H1 (cell line): ENCODE measurements at places on chromosomes 5 and 9.
A peak's percentile ranks its signal among the peaks of the same experiment; 100 is the strongest.

GRCh38 chr9:104775976-104776375 lies 12.0 kb downstream of the NIPSNAP3B start:
- H3K27me3 ChIP-seq: no peaks in the 10 kb centered on the region
- no peaks in the 10 kb centered on the region for H3K4me1 ChIP-seq
- no peak overlapping the region for H3K27ac ChIP-seq
- no peaks in the 10 kb centered on the region for H3K36me3 ChIP-seq
- H3K4me3 ChIP-seq: no peak overlapping the region

DNA sequence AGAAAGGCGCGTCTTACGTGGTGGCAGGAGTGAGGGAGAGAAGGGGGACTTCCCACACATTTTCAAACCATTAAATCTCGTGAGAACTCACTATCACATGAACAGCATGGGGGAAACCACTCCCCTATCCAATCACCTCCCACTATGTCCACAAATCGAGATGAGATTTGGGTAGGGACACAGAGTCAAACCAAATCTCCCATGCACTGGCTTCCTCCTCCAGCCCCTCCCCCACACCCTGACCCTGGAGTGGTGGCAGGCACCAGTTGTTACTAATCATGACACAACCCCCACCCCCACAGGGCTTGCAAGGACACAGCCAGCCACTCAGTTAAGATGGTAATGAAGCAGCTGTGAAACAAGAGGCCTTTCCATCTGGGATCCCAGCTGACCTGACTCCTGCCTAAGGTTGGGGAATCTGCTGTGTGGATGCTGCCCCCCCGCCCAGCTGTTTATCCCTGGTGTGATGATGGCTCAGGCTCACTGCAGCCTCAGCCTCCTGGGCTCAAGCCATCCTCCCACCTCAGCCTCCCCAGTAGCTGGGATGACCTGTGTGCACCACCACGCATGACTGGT lies 57.1 kb upstream of the FUBP3 start:
- H3K4me1 ChIP-seq: peaks cover 25% of the 10 kb centered on the region
- H3K4me3 ChIP-seq: no peak overlapping the region
- no peaks in the 10 kb centered on the region for H3K36me3 ChIP-seq
- no peak overlapping the region for H3K27ac ChIP-seq
- DNase-seq: peak; percentile 74

GRCh38 chr5:151456321-151456940 lies 9.0 kb downstream of the SLC36A1 start:
- no peaks in the 10 kb centered on the region for H3K27me3 ChIP-seq

- no peak overlapping the region for H3K27ac ChIP-seq
- no peaks in the 10 kb centered on the region for H3K27me3 ChIP-seq
- no peaks in the 10 kb centered on the region for H3K4me1 ChIP-seq
- no peak overlapping the region for H3K4me3 ChIP-seq
These were observed 301.1 kb downstream of the NR3C1 start for GRCh38 chr5:143102411-143102810.

GRCh38 chr5:33276628-33276950 lies 164.2 kb upstream of the TARS1 start:
- H3K4me1 ChIP-seq: no peaks in the 10 kb centered on the region
- H3K27me3 ChIP-seq: no peaks in the 10 kb centered on the region
- no peak overlapping the region for H3K27ac ChIP-seq
- no peak overlapping the region for H3K4me3 ChIP-seq

DNA sequence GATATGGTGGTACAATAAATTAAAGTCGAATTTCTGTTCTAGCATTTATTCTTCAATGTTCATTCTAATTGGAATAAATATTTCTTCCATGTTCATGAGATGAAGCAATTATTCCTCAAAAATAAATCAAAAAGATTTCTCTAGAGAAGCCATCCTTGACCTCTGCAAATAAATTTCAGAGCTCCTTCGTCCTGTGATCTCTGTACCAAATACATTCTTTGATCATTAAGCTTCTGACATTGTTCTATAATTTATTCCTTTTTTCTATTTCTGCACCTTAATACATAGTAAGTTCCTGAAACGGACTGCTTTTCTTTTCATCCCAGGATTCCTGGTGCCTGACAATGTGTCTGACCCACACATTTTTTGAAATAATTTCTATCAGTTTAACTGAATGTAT lies 1039.3 kb upstream of the TYRP1 start:
- H3K4me3 ChIP-seq: no peak overlapping the region
- H3K27me3 ChIP-seq: no peaks in the 10 kb centered on the region
- no peak overlapping the region for H3K27ac ChIP-seq
- H3K4me1 ChIP-seq: no peaks in the 10 kb centered on the region
- H3K36me3 ChIP-seq: no peaks in the 10 kb centered on the region
- DNase-seq: no peak

- peaks cover 48% of the 10 kb centered on the region for H3K27me3 ChIP-seq
- H3K4me1 ChIP-seq: 0 out of 2 replicates have a peak, but pooled peaks cover 3% of the 10 kb centered on the region
- no peak for DNase-seq
These were observed 31.5 kb downstream of the PAX5 start for GRCh38 chr9:37002413-37003217.

DNA sequence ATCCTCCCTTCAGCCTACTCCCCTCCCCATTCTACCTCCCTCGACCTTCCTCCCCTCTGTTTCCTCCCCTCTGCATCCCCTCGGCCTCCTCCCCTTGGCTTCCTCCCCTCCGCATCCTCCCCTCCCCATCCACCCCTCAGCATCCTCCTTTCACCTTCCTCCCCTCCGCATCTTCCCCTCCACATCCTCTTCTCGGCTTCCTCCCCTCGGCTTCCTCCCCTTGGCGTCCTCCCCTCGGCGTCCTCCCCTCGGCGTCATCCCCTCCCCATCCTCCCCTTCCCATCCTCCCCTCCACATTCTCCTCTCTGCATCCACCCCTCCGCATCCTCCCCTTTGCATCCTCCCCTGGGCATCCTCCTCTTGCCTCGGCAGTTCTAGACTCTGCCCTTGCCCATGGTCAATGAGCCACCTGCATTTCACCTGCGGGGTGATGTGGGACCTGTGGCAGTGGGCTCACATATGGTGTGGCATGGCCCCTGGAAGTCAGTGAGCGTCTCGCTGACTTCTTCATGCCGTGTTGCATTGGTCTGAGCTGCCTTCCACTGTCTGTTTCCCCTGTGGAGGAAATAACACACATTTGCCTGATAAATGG lies 113.0 kb downstream of the WNK2 start:
- DNase-seq: no peak
- H3K4me3 ChIP-seq: no peak overlapping the region
- no peak overlapping the region for H3K27ac ChIP-seq
- H3K4me1 ChIP-seq: peaks cover 3% of the 10 kb centered on the region; the same call in 1 of the 2 replicates

DNA sequence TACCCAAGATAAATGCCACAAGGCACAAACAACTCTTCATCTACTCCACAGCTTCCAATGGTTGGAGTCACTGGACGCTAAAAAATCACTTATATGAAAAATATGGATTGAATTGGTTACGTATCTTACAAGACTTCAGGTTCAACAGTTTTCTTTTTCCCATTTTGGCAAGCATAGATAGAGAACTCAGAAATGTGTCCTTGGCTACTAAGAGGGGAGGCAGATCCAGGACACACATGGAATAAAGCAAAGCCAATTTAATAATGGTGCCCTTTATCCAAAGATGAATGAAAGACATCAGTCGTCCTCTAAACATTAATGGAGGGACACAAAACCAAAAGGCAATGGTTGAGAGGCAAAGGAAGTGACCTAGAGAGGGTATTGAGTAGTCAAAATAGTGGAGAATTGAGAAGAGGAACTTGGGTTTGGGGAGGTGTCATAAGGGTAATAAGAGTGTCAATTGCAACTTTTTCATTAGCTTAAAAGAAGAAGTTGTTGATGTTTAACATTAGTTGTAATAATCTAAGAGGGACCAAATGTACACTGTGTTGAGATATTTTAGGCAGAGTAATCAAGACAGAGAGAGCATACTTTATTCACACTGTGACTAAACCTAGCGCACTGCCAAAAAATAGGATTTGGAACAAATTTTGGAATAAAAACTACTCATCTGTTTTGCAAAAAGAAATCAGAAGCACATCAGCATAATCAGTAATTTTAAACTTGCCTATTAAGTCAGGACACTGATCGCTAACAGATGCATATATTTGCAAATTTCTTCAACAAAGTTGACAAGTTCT lies 308.2 kb downstream of the ARL15 start:
- no peak overlapping the region for H3K27ac ChIP-seq
- no peak overlapping the region for H3K4me3 ChIP-seq
- DNase-seq: no peak
- H3K27me3 ChIP-seq: no peaks in the 10 kb centered on the region

DNA sequence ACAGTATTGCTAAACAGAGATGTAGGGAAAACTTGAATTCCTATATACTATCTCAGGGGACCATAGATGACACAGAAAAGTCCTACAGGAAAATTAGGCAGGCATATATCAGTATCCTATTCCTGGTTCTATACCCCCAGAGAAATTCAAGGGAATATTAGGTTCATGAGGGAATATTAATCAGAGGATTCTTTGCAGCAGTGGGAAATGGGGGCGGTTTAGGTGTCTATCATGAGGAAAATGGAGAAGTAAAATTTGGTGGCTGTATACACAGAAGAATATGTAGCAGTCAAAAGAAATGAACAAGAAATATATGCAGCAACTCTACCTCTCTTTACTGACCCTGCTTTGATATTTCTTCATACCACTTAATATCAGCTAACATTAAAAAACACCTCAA lies 20.0 kb downstream of the SPTLC1 start:
- H3K27me3 ChIP-seq: no peaks in the 10 kb centered on the region
- H3K4me1 ChIP-seq: no peaks in the 10 kb centered on the region
- no peak overlapping the region for H3K4me3 ChIP-seq
- no peaks in the 10 kb centered on the region for H3K36me3 ChIP-seq

GRCh38 chr5:181261320-181262049 lies 542 bp upstream of the TRIM52 start:
- peaks cover 10% of the 10 kb centered on the region for H3K36me3 ChIP-seq
- H3K27me3 ChIP-seq: no peaks in the 10 kb centered on the region
- peak overlapping the region; percentile 44; the same call in 1 of the 2 replicates for H3K27ac ChIP-seq

DNA sequence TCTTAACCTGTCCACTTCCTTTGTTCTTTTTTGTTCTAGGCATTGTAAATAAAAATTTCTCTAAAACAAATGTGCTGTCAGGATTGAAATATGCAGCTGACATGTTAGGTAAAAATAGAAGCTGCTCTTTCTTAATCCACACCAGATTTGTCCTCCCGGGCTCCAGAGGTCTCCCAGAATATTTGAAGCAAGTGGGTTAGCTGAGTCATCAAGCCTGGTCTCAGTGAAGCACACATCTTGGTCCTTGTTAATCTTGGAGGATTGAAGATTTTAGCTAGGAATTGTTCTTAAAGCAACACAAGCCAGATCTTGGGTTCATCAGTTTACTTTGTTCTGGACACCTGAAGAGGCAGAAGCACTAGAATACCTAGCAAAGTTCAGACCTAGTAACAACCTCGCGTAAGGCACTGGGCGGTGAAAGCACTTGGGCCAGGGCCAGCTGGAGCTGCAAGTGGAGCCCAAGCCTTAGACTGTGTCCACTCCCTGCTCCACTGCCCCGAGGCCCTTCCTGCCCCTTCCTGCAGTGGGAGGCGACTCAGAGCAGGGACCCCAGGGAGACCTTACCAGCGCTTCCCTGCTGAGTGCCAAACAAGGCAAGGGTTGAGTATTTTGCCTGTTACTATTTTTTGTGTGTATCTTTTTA lies 36.5 kb downstream of the HABP4 start:
- H3K36me3 ChIP-seq: peaks cover 28% of the 10 kb centered on the region; the same call in 1 of the 2 replicates
- no peak overlapping the region for H3K4me3 ChIP-seq
- H3K27ac ChIP-seq: no peak overlapping the region
- H3K4me1 ChIP-seq: no peaks in the 10 kb centered on the region
- H3K27me3 ChIP-seq: no peaks in the 10 kb centered on the region

- no peaks in the 10 kb centered on the region for H3K36me3 ChIP-seq
- DNase-seq: no peak
- H3K27me3 ChIP-seq: no peaks in the 10 kb centered on the region
- H3K4me1 ChIP-seq: no peaks in the 10 kb centered on the region
- H3K4me3 ChIP-seq: no peak overlapping the region
These were observed 1049.5 kb upstream of the ACO1 start for GRCh38 chr9:31334837-31335528.

- DNase-seq: no peak
- H3K27me3 ChIP-seq: no peaks in the 10 kb centered on the region
- H3K36me3 ChIP-seq: no peaks in the 10 kb centered on the region
- no peak overlapping the region for H3K27ac ChIP-seq
- no peak overlapping the region for H3K4me3 ChIP-seq
These were observed 46.9 kb upstream of the KLF4 start for GRCh38 chr9:107536462-107536861.

GRCh38 chr5:179731791-179732411 lies 721 bp upstream of the MAML1 start:
- H3K36me3 ChIP-seq: peaks cover 34% of the 10 kb centered on the region
- peak overlapping the region; percentile 26; the same call in 1 of the 2 replicates for H3K4me3 ChIP-seq
- H3K27me3 ChIP-seq: no peaks in the 10 kb centered on the region

DNA sequence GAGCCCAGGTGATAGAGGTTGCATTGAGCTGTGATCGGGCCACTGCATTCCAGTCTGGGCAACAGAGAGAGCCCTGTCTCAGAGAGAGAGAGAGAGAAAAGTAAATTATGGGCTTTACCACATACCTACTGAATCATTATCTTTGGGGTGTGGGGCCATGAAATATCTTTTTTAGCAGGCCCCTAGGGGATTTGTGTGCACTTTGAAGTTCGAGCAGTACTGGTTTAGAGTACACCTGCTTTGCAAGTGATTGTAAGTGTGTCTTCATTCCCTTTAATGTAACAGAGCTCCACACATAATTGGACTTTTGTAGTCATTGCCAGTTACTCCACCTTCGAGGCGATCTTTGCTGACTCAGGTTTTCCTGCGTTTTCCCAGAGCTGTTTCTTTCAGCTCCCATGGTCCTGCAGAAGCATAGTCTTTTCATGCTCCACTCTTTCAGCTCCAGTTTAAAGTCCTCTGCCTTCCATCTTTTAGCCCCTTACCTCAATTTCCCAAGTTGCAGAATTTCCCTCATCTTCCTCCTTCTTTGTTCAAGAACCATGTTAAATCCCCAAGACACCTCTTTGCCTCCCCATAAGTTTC lies 24.0 kb upstream of the FRMPD1 start:
- no peak overlapping the region for H3K4me3 ChIP-seq
- no peak overlapping the region for H3K27ac ChIP-seq
- H3K36me3 ChIP-seq: no peaks in the 10 kb centered on the region
- DNase-seq: no peak
- H3K4me1 ChIP-seq: peaks cover 3% of the 10 kb centered on the region
